ENCODE measurements at places on chromosomes 6 and 20.

DNA sequence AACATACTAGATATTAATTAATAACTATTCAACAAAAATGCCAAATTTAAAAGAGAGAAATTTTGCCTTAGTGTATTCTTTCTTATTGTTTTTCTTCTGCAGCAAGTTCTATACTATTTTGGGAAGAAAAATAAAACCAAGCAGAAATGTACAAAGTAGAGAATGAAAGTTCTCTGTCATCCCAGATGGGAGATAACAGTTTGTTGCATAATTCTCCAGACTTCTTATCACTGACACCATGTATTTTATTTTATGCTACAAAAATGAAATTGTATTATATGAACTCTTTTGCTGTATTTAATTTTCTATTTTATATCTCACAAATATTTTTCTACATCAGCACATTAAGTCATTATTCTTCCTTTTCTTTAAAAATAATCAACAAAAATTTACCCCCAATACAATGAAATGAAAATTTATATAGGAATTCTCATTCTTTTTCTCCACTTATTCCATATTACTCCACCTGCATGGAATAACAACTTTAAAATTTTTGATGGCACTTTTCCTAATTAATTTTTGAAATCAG, 18.2 kb downstream of the TMEM244 start:
- no peak for DNase-seq

- no peak for DNase-seq
Observed at GRCh38 chr6:30931969-30932645, at the start of gene SFTA2. Gene SFTA2 (minus strand): TSS chr6:30932170. CDS start chr6:30932096, 74 bp downstream.

DNA sequence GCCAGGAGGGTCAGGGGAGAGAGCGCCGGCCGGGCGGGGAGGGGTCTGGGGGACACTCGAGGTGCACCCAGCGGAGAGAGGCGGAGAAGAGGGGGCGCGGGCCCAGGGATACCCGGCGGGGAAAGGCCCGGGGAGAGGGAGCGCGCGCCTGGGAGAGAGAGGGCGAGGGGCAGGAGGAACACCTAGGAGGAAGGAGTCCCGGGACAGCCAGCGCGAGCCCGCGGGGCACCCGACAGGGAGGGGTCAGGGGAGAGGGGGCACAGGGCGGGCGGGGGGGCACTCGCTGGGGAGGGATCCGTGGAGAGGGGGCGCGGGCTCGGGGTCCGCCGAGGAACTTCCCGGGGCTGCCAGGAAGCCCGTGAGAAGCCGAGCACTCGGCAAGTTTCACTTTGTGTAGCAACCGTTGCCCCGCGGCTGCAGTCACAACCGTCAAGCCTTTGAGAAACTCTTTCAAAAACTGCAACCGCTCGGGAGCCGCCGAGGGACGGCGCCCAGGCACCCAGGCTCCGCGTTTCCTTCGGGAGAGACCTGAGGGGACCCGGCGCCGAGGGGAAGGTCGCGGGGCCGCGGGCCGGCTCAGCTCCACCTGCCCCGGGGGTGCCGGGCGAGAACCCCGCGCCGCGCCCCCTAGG, 471 bp downstream of the EZR start:
- DNase-seq: peak; percentile 81

DNA sequence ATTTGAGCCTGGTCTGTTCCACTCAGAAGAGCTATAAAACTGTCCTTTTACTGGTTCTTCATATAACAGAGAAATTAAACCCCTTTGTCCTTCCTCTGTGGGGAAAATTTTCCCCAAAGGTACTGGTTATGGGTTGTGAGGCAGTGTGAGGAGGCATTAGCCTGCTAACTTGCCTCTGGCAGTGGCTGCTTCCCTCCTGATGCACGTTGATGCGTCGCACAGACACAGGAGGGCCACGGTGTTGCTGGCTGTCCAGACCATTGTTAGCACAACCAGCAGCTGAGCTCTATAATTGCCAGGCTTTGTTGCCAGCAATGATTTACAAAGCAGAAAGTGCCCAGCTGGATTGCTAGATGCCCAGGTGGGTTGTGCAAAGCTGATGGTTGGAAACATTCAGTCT, 10.1 kb downstream of the AAR2 start:
- DNase-seq: no peak

DNA sequence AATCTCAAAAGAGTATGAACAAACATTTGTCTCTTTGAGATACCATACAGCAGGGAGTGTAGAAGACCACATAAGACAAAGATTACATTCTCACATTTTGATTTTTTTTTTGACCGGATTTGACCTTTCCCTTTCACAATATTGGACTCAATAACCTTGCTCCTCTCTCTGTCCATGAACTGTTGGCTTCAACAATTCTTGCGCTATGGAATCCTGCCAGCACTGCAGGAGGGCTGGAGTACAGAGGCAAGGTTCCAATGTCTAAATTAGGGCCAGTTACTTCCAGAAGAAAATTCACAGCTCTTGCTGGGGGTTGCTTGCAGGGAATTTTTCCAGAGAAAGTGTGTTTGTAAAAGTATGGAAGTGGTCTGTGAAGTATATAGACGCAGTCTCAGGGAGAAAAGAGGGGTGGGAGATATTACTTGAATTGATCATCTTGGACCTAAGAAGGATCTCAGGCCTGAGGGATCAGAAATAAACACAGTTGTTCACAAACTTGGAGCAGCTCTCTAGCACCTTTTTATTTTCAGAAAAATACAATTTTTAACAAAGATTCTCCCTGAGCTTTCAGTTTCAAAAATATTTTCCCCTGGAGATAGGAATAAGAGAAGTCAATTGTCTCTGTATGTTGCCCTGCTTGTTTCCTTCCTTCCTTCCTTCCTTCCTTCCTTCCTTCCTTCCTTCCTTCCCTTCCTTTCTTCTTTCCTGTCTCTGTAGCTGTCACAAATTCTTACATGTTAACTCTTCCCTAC, 765.9 kb downstream of the BCKDHB start:
- DNase-seq: no peak

DNA sequence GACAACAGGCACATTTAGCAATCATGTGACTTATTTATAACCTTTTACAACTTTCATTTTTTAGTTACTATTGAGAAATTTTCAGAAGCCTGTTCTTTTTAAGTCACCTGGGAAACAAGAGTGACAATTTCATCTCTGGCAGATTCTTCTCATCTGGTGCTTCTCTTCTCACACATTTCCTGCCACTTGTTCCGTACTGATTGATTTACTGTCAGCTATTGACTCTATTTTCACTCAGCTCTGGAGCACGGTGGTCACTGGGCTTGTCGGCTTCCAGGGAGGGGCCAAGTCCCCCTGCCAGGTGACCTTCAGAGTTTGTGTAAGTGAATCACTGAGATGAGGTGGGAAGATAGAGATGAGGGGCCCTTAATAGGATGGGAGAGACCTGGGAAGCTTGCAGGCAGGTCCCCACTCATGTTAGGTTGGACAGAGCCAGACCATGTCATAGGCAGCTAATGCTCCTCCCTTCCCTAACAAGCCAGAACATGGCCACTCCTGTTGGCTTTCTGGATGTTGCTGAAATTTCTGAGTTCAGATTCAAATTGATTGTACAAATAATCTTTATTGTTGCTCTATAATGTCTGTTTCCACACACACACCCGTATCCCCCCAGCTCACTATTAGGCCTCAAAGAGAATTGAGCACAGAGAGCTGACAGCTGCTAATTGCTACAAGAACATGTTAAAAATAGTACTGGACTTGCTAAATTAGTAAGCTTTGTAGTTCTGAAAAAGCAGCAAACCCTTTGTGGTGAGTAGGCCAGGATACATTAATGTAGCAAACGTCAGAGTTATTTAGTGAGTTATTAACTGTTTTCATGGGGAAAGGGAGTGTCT, 13.3 kb downstream of the DUSP22 start:
- DNase-seq: no peak

Measured in hepatic stellate cell (primary cell).